NCI-H82 (cell line): ENCODE measurements at places on chromosomes 5 and 9.

- peak; percentile 97 for DNase-seq
These were observed 57.3 kb downstream of the GADD45G start for GRCh38 chr9:89661956-89662717.

DNA sequence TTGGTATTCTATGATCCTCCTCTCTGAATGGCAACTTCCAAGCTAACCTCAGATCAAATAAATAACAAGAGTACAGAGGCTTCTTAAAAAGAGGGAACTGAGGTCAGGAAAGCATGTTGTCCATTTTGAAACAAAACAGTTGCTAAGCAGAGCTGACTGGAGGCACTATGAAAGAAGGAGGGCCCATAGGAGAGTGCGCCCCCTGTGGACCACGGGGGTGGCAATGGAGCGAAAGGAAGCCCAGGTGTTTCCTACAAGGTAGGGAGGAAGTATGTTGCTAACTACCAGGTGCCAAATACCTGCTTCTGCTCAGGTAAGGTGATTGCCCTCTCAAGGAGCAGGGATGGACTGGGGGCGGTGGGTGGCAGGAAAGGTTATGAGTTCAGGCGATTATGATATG is 101.8 kb upstream of the MAST4 start:
- no peak for DNase-seq

GRCh38 chr9:134533850-134534588 is 107.6 kb upstream of the COL5A1 start:
- no peak for DNase-seq

GRCh38 chr5:52727020-52727419 is 60.7 kb upstream of the ITGA1 start:
- DNase-seq: no peak

DNA sequence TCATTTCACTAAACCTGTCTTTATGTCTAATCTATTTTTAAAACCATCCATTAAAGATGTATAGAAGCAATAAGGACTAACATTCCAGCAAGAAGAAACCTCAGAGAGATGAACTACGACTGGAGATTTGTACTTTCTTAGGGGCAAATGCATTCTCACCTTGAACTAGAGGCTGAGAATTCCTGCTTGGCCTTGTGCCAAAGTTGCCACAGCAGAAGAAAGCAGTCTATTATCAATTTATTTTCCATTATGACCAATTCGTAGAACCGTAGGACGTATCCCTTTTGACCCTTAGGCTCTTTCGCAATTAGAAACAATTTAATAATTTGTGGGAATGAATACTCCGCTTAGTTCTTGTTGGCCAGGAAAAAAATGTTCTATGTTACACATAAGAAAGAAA is 1647.4 kb upstream of the CDH9 start:
- no peak for DNase-seq

DNA sequence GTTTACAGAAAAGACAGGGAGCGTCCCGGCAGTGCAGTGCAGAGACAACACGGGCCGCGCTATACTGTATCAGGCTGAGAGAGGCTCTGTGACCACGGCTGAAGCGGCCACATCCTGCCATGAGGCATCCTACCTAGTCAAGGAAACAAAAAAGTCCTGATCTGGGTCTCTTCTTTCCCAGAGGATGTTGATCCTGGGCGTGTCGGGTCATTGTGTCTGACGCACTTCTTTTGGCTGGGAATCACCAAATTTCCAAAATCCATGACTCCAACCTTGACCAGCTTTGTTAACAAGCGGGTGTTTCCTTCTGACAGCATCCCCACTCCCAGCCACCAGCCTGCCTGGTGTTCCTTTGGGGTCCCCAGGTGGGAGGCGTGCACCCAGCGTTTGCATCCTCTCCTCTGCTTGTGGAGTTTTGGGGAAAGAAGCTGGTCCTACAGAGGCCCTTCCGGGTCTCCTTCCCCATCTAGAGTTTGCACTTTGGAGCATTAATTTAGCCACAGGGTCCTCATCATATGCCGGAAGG is 91.4 kb upstream of the RAI14 start:
- no peak for DNase-seq

- DNase-seq: no peak
These were observed 123.0 kb upstream of the GRIA1 start for GRCh38 chr5:153367466-153367865.

DNA sequence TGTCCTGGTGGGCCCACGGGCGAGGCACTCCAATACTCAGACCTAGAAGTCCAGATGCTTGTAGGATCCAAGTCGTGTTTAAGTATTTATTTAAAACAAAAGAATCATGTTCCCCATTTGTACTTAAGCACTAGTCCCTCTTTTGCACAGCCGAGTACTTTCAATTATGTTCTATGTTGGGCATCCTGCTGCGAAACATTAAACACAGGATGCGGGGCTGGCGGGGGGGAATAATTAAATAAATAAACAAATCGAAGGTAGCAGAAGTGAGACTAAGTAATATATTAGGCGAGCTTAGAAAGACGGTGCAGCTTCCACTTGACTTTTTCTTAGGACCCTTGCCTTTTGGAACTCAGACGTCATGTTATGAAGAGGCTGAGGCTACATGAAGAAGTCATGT is 1129.2 kb upstream of the ACO1 start:
- DNase-seq: no peak

GRCh38 chr5:67066815-67067214 is 129.8 kb downstream of the CD180 start:
- DNase-seq: no peak

DNA sequence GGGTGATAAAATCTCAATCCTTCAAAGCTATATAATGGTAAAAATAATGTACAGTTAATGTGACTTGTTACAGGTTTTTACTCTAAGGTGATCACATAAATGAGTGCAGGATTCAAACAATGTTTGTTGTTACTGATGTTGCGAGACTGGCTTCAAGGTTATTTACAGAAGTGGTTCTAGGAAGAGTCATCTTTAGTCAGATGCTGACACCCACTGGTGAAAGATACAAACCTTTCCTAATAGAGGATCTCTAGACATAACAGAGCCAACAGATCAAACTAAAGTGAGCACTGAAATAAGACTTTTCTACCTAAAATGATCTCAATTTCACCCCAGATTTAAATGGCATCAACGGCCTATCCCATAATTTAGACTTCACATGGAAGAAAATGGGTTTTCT is 20.2 kb downstream of the ARSB start:
- DNase-seq: peak; percentile 66

DNA sequence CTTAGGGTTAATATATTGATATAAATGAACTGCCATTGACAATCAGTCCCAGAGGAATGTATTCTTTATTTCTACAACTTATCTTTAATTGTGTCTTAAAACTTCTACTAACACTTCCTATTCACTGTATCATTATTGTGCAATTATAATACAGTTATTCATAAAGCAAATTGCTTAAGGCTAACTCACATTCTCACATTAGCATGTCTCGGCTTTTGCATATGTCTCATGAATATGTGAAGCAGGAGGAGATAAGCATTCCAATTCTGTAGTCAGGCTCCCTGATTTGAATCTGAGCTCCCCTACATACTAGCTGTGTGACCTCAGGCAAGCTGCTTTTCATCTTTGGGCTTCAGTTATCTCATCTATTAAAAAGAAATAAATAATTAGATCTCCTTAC is 45.4 kb downstream of the PLGRKT start:
- no peak for DNase-seq
